Placental epithelial cell (primary cell): ENCODE measurements at places on chromosomes 3 and 15. TPM values are rescaled to one million over a fixed set of nuclear protein-coding genes. Genes with fewer than 3 reads are reported as not detected.

Gene MUSTN1
- total RNA-seq = 0.79 TPM in 1 of 2 replicates, not detected in the other

Gene TM4SF4
- total RNA-seq = not detected in 2 replicates

Gene WDR5B
- total RNA-seq = 6.9 and 7.9 TPM in 2 replicates

Gene ROPN1
- not detected in 2 replicates for total RNA-seq

Gene TIGIT
- not detected in 2 replicates for total RNA-seq

Gene RETNLB
- total RNA-seq = not detected in 2 replicates

Gene KCTD6
- total RNA-seq = 6.6 and 7.1 TPM in 2 replicates

Gene CIP2A
- 7.4 and 9.0 TPM in 2 replicates for total RNA-seq

Gene LMAN1L
- total RNA-seq = 0.11 TPM in 1 of 2 replicates, not detected in the other

Gene C3orf70
- total RNA-seq = under 0.01 and 0.11 TPM in 2 replicates

Gene LRRC3B
- total RNA-seq = not detected in 2 replicates

Gene GUCA1C
- not detected in 2 replicates for total RNA-seq

Gene SEMA6D
- total RNA-seq = 21.1 and 37.7 TPM in 2 replicates
